ENCODE measurements at places on chromosomes 11 and 22. TPM values are rescaled to one million over a fixed set of nuclear protein-coding genes. Genes with fewer than 3 reads are reported as not detected.

GRCh38 chr11:334264-334994 is 13.8 kb upstream of the IFITM3 start:
- DNase-seq = no peak
- H3K4me3 ChIP-seq = no peak overlapping the region
- no peaks in the 10 kb centered on the region for H3K36me3 ChIP-seq
- peaks cover 58% of the 10 kb centered on the region for H3K4me1 ChIP-seq
- no peak overlapping the region for H3K27ac ChIP-seq
- H3K27me3 ChIP-seq = no peaks in the 10 kb centered on the region

GRCh38 chr22:31891366-31892079 is 52.8 kb upstream of the YWHAH start:
- no peak overlapping the region for H3K27ac ChIP-seq
- H3K36me3 ChIP-seq = no peaks in the 10 kb centered on the region
- no peaks in the 10 kb centered on the region for H3K27me3 ChIP-seq
- H3K4me1 ChIP-seq = peaks cover 5% of the 10 kb centered on the region
- DNase-seq = no peak

GRCh38 chr22:30310881-30311771 is 15.6 kb downstream of the TBC1D10A start:
- no peak for DNase-seq
- H3K36me3 ChIP-seq = peaks cover 10% of the 10 kb centered on the region
- H3K27ac ChIP-seq = peak overlapping the region; percentile 78
- H3K4me1 ChIP-seq = peaks cover 97% of the 10 kb centered on the region

DNA sequence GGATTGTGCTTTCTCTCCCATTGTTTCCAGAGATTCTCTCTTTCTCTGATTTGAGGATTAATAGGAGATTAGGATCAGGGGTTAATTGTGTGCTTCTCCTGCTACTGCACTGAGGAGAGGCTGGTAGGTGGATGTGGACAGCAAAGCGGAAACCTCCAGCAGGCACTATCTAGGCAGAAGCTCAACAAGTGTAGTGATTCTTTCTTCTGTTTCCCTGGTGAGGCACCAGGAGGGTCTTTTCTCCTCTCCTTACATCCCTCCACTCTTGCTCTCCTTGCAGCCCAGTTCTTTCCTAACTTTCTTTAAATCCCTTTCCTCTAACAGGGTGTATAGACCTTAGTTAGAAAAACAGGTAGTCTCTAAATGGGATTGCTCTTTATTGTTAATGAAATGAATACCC is 1.9 kb upstream of the ZBTB16 start:
- H3K4me1 ChIP-seq = no peaks in the 10 kb centered on the region
- no peaks in the 10 kb centered on the region for H3K36me3 ChIP-seq
- peaks cover 49% of the 10 kb centered on the region for H3K27me3 ChIP-seq
- DNase-seq = no peak
- H3K27ac ChIP-seq = no peak overlapping the region

Gene C22orf31
- not detected for total RNA-seq

Gene ARHGAP8
- 4.4 TPM for total RNA-seq

- H3K4me1 ChIP-seq = no peaks in the 10 kb centered on the region
- peaks cover 5% of the 10 kb centered on the region for H3K36me3 ChIP-seq
- DNase-seq = no peak
- H3K4me3 ChIP-seq = no peak overlapping the region
Measured at GRCh38 chr11:122797651-122798050, 40.6 kb upstream of the CRTAM start.

GRCh38 chr11:44333271-44334218 is 23.6 kb upstream of the ALX4 start:
- no peak overlapping the region for H3K4me3 ChIP-seq
- no peaks in the 10 kb centered on the region for H3K4me1 ChIP-seq
- peaks cover 48% of the 10 kb centered on the region for H3K27me3 ChIP-seq
- H3K36me3 ChIP-seq = no peaks in the 10 kb centered on the region

Gene PTPRCAP
- total RNA-seq = 119 TPM

Measured in activated T-cell treated with anti-CD3 and anti-CD28 coated beads, Interleukin-2, amount 50 U/mL, for 72 hours (primary cell).